ENCODE measurements at places on chromosomes 2 and 18.

GRCh38 chr2:23215016-23215415 is 170.0 kb upstream of the KLHL29 start:
- no peak for ATAC-seq

DNA sequence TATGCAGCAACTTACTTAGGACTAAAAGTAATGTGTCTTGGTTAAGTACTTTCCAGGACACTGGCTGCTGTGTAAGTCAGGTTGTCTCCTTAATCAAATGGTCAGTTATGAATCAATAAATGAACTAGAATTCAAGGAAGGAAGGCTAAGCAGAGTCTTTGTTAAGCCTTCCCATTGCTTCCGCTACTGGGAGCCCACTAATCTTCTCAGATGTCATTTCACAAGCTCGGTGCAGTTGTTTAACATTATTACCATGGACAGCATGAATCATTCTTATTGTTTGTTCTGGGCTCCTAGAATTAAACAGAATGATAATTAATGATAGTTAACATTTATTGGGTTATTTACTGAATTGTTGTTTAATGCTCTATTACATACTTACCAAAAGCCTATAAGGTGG is 26.0 kb upstream of the MEIS1 start:
- ATAC-seq, result peak; percentile 61

DNA sequence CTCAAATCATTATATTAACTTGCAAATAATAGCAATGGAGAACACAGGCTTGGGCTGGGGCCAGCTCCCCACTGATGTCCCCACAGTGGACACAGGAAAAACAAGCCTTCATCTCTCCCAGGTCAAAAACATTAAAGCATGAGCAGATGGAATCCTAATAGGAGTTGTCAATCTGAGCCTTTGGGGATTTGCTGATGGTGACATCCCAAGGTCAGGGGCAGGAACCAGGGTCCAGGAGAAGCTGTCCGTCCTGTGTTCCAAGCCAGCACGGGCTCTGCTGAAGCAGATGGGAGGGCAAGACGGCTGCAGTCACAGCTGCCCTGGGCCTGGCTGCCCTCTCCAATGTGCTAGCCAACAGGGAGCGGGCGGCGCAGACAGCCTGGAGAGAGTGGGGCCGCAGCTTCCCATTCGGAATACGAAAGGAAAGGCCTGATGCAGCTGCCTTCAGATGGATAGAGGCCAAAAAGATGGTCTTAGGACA is 135.5 kb downstream of the NDUFA10 start:
- ATAC-seq, result peak; percentile 23

- ATAC-seq, result no peak
Observed at GRCh38 chr2:63399156-63399555, 189.1 kb downstream of the WDPCP start.

DNA sequence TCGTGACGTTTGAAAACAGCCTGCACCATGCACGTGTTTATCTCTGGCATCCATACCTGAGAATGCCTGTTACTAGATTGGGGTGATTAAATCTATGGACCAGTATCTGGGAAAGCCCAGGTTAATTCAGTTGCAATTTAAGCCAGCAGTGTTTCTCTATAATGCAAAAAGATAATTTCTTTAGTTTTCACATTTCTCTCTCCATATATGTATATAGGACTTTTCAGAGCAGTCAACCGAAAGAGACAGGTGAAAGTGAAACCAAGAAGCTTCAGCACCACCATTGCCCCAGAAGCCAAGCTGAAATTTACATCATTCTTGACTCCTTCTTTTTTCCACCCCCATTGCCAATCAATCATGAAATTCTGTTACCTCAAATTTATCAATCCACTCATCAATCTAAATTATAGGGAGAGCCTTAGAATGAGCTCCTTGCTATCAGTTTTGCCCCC is 2.7 kb upstream of the LRP2 start:
- no peak for ATAC-seq

GRCh38 chr2:105766300-105766866 is 21.7 kb downstream of the NCK2 start:
- ATAC-seq, result no peak

GRCh38 chr2:143183804-143184463 is 54.7 kb downstream of the ARHGAP15 start:
- no peak for ATAC-seq

DNA sequence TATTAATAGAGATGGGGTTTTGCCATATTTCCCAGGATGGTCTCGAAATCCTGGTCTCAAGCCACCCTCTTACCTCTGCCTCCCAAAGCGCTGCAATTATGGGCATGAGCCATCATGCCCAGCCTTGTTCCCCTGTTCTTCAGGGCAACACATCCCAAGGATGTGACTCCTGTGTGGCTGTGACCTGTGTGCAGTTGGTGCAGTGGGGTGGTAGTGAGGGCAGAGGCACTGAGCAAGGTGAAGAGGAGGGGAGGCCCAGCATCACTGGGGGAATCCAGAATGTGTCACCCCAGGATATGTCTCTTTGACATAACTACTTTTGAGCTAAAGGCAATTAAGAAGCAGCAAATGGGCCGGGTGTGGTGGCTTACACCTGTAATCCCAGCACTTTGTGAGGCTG is 23.4 kb downstream of the CENPA start:
- ATAC-seq, result no peak

- peak; percentile 16 for ATAC-seq
Observed at GRCh38 chr18:10113121-10114022, 199.6 kb downstream of the VAPA start.

DNA sequence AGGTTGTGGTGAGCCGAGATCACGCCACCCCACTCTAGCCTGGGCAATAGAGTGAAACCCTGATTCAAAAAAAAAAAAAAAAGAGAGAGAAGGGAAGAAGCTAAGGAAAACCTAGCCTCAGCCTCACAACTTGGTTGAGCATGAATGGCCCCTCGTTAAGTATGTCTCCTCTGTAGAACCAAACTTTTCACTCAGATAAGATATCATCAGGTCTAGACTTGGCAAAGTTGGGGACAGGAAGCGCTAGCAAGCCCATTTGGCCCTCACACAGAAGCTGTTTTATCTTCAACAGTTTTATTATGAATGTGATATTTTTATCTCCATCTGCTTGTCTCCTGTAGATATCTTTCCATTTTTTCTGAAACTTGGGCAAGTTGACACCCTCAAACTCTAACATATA is 3.5 kb upstream of the ASXL2 start:
- no peak for ATAC-seq

GRCh38 chr2:176187899-176188773 is at the start of gene HOXD1:
Gene HOXD1 (plus strand): TSS chr2:176188668. CDS start chr2:176188802, 134 bp downstream.
- peak; percentile 91 for ATAC-seq

- ATAC-seq, result no peak
Observed at GRCh38 chr2:8663997-8664396, 17.9 kb upstream of the ID2 start.

Measured in motor neuron (in vitro differentiated cells).